Vagina (tissue), 2 donors: ENCODE measurements at places on chromosomes 5 and 9.

- no peak for DNase-seq
Observed at GRCh38 chr5:134534058-134534725, 8.7 kb downstream of the JADE2 start.

DNA sequence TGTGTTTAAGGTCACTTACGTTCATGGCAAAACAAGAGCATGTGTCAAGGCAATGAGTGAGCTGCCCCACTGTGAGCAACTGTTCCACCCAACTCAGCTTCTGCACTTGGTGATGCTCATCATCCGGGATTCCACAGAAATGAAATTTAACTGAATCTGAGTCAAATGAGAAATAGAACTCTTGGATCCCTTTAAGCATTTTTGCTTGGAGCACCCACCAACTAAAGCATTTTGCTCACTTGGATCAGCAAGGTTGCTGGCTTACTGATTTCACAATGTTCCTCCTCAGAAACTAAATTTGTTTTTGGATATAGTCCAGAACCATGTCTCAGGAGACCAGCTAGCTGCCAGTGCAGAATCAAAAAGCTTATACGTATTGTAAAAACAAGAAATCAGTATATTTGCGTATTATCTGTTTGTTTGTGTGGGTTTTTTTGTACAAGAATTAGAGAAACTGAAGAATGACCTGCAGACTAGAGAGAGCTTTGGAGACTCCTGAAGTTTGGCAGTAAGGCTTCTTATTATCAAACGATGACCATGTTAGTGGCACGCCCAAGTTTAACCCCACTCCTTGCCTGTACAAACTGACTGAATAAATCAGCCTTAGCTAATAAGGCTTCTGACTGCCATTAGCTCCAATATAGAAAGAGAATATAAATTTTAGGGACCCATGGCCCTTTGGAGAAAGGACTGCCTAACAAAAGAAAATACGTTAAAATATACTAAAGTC lies 153.8 kb upstream of the FST start:
- no peak for DNase-seq

DNA sequence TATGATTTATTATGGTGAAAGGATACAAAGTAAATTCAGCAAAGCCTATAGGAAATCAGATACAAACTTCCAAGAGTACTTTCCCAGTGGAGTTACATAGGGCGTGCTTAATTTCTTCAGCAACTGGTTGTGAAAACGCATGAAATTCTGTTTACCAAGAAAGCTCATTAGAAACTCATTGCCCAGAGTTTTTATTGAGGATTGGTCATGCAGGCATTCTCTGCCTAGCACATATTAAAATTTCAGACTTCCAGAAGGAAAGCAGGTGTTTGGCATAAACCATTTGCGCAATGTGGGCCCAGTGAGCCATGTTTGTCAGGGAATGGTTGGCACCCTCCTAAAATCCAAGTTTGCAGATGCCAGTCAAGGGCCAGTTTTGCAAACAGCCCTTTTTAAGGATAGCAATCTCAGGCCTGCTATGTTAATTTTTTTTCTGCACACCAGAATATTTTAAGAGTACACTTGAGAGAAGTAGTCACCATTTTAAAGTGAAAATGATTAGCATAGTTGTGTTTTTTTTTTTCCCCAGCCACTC lies 311.1 kb upstream of the CHD1 start:
- DNase-seq: no peak

DNA sequence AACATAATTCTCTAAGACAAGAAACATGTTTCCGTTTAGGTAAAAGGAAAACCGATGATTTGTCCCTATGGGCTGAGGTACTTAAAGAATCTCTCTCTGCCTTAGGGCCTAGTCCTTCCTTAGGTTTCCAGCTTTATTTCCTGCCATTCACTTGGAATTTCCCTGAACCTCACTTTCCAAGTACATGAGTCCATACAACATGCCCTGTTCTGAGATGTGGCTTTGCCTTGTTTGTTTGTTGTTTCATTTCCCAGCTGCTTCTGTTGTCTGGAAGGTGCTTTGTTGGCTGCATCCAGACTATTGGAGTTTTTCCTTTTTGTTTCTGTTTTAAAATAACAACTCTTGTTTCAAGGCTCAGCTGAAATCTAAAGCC lies 95.2 kb downstream of the ALDH1A1 start:
- no peak for DNase-seq

DNA sequence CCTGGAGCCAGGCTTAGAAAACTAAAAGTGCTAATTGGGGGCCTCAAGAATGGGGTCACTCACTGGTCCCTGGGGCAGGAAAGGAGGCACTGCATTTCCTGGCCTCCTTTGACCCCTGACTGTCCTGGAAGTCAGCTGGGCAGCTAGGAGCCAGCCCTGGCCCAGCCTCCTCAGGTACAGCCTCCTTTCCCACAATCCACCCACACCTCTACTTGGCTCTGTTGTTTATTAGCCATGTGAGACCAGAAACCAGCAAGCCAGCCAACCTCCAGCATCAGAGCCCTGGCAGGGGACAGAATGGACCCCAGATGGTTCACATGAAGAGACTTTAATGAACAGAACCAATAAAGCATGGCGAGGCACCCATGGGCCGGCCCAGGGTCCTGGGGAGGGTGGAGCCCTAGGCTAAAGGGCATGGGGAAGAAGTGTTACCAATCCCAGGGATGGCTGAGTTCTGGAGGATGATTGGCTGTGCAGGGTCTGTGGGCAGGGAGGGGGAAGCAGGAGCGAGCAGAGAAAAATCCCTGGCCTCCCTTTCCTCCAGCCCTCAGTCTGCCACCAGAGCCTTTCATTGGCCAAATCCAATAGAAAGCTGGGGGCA lies 55.3 kb upstream of the ANGPTL2 start:
- no peak for DNase-seq
